Fibroblast of upper back skin (primary cell): ENCODE measurements at places on chromosomes 7 and 10.
A peak's percentile ranks its signal among the peaks of the same experiment; 100 is the strongest.

GRCh38 chr10:76542307-76542930 is 1095.2 kb downstream of the KCNMA1 start:
- no peak for DNase-seq

- no peak for DNase-seq
Observed at GRCh38 chr7:80207501-80207900, 72.9 kb downstream of the GNAI1 start.

DNA sequence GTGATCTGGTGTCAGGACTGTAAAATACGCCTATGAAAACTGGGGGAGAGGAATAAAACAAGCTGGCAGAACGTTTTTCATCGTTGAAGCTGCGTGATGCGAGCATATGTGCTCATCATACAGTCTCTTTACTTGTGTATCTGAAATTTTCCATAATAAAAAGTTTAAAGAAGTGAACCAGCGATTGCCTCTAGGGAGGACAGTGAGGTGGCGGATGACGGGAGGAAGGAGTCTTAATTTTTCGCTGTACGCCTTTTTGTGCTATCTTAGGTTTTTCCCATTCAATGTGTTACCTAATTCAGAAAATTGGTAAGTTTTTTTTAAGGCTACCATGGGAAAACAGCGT is 891 bp upstream of the WAPL start:
- DNase-seq, result no peak

DNA sequence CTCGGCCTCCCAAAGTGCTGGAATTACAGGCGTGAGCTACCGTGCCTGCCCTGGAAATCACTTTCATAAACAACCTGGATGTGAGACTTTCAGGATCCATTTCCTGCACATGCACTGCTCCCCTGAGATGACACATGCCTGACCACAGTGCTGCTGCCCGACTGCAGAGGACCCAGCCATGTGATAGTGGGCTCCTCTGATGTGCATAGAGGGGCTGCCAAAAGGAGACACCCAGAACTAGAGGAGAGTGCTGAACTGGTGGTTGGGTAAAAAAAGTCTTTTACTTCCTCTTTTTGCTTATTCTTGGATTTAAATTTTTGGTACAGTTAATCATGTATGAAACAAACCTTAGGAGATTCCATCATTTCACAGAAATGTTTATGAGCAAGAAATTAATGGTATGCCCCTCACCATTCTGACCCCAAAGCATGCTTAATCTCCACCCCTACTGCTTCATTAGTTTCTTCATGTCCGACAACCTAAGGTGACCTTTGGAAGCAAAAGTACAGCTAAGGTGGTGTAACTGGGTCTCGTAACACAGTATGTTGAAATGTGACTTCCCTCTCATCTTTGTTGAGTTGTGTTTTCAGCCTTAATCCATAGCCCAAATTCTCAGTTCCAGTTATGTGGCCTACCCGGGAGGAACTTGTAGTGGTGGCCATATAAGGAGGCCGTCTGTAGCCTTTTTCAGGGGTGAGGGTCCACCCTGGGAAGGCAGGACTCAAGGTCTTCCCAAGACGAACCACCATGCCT is 111.1 kb downstream of the RNF216 start:
- DNase-seq, result no peak

DNA sequence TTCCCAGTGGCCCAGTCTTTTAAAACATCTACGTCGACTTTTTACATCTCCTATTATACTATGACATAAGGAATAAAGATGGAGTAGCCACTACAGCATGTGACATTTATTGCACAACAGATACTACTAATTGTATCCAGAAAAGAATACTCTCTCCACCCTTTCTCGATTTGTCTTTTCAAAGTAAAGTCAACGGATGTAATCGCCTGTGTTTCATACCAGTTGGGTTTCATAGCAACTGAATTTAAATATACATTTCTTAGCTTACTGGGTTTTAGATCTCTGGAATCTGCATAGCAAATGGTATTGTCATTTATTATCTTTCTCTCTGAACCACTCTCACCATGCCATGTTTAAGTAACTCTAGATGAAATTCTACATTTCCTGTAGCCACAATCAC is 86.4 kb upstream of the TRIL start:
- peak; percentile 77 for DNase-seq

DNA sequence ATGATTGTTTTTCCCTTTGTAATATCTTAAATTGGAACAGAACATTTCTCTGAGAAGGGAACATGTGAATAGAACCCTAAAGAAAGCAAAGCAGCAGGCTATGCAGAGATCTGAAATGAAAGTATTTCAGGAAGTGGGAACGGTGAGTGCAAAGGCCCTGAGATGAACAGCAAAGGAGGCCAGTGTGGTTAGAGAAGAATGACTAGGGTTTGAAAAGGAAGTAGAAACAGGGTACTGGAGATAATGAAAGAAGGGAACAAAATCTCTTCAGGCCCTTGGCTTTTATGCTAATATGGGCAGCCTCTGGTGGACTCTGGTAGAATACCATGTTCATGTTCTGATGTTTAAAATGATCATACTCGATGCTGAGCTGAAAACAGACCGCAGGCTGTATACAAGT is 22.2 kb downstream of the ARHGAP21 start:
- DNase-seq, result no peak

- DNase-seq, result no peak
Observed at GRCh38 chr10:24437302-24437701, 228.4 kb downstream of the KIAA1217 start.

GRCh38 chr7:55441774-55442522 is 76.8 kb downstream of the LANCL2 start:
- DNase-seq, result peak; percentile 89

DNA sequence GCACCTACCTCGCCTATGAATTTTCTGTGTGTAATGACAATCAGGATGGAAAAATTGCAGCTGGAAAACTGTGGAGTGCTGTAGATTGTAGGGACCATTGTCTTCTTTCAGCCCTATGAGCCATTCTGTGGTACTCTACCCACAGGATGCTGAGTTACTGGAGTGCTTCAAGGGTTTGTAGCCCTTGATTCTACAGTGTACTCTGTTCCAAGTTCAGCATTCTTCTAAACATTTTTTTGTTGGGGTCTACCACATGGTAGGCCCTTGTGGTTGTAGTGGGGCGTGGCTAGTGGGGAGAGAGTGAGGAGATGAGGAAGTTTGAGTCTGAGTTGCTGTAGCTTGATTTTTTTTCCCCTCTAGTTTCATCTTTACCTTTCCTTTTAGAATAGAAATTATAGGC is 33.5 kb downstream of the REEP3 start:
- DNase-seq, result peak; percentile 95

DNA sequence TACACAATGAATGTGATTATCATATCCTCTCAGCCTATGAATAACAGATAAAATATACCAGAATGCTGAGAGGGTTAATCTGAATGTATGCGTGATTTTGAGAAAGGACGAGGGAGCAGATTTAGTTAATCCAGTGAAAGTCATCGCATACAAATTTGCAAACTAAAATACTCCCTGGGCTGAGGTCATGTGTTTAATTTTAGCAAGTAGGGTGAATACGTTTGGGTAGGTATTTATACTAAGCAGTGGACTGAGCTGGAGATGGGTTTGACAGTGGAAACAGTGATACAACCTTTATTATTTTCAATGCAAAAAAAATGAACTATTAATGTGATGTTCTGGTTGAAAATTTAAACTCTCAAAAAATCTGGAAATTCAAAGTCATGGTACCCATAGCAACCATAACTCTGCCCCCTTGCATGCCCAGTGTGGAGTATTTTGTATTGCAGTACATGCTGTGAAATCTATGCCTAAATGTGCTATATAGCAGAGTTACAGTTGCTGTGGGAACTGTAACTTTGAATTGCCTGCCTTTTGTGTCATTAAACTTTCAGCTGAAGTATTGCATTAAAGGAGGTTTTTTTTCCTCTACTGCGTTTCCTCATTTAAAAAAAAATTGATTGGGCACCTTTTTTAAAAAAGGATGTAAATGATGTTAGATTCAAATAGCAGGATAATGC is 9.5 kb upstream of the ARID5B start:
- DNase-seq, result no peak

GRCh38 chr10:110893559-110894179 is 21.9 kb downstream of the PDCD4 start:
- peak; percentile 47 for DNase-seq

GRCh38 chr10:88986549-88987242 is 3.9 kb upstream of the FAS start:
- peak; percentile 45 for DNase-seq

DNA sequence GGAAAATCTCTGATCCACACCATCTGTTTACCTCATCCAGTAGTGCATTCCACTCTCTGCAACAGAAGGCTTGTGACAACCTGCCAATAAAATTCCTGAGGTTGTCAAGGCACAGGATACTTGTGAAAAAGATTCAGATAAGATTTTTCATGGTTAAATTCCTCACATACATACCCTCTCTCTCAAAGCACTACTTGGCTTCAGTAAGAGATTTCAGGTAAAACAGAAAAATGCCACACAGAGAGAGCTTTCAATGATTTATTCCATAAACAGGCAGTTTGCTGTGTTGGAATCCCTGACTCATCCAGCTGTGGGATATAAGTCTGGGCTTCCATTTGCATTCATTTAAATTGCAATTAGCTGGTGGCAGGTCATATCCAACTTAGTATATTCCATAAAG is 99.7 kb upstream of the CAV2 start:
- DNase-seq, result peak; percentile 96

DNA sequence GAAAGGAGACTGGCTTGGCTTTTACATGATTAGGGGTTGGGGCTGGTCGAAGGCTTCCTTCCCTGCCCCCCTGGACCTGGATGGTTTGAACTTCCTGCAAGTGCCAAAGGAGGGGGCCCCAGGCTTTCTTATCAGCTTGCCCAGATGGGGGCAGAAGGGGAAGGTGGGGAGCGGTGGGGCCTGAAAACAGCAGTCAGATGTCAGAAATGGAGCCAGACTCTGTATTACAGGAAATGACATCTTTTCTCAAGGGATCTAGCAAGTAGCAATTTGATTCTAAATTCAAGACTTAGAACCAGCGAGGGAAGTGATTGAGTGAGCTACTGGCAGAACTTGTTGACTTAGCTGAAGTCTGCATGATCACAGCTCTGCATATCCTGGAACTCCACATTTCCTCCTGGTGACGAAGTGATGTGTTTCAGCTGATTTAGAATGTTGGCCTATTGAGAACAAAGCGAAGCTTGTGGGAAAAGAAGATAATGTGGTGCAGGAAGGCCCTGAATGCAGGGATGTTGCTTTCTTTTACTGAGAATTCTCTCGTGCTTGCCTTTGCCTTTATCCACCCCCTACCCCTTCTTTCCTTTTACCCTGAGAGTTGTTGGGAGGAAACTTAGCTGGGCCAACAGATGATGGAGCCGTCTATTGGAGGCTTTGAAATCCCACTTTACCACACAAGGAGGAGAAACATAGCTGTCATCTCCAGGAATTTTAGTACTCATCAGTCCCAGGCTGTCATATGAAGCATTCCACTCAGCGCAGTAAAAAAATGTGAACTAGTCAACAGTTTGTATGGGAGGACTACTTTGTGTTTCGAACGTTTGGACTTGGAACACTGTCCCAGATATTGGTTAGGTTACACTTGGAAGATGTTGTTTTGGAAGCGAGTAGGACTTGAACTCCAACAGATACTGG is 43.2 kb downstream of the CCNY start:
- DNase-seq, result peak; percentile 78

DNA sequence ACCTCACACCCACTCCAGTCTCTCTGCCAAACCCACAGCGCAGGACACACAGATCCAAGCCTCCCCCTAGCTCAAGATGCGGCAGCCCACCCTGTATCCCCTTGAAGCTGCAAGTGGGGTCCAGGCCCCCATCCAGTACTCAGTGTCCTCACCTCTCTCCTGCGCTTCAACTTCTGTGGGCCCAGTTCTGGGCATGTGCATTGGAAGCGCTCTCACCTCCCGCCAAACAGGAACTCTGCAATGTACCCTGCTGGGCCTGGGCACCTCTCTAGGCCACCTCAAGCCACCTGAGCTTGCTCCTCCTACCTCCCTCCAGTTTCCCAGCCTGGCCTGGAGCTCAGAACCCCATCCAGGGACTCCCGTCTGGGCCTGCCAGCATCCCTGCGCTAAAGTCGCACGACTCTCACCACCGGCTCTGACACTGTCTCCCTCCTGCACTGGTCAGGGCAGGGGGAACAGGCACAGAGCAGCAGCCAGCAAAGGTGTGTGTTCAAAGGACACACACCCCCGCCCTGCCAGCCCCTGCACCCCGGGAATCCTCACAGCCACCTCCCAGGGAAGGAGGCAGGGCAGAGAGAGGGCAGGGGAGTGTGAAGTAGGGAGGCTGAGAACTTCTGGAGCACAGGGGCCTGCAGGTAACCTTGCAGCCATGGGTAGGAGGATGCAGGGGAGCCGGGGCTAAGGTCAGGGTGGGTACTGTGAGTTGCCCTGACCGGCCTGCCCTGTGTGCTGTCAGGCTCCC is 51.7 kb upstream of the MSMB start:
- no peak for DNase-seq

GRCh38 chr10:124450012-124450782 is at the start of gene NKX1-2:
NKX1-2 (minus strand) TSS chr10:124450035; CDS start chr10:124449943, 92 bp downstream.
- no peak for DNase-seq

DNA sequence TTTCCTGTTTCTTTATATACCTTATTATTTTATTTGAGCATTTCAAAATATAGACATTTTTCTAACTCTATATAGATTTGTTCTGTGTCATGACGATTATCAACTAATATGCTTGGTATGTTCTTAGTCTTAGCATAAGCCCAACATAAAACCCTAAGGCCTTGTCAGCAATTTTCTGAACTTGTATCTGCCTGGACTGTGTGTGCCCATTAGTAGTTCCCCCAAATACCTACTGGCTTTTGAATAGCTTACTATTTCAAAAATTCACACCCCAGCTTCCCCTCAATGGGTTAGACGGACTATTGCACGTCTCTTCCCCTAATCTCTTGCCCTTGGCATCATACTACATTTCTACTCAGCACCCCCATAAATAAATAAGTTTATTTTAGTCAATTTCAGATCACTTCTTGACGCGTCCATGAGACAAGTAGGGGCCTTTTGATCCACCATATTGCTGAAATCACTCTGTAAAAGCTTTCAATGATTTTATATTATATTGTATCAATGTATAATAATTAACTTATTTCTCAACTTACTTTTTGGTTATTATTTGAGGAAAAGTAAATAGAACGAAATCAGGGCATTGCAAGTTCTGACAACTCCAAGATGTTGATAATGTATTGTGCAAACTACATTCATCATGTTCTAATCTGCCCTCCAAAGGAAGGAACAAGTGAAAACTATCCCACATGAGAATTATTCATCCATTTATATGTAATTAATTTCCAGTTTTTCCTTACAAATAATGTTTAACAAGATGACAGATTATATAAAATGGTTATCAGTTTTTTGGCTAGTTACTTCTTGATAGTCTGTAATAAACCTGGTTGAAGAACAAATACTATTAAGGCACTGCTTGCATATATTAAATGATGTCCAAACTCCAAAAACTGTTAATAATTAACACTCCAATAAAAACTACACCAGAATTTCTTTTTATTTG is 1.1 kb upstream of the AKR1C3 start:
- no peak for DNase-seq

GRCh38 chr10:92124020-92124419 is 166.9 kb downstream of the CPEB3 start:
- no peak for DNase-seq
